Muscle of back (tissue), 13 donors: ENCODE measurements at places on chromosomes 7 and 10.
A peak's percentile ranks its signal among the peaks of the same experiment; 100 is the strongest.

DNA sequence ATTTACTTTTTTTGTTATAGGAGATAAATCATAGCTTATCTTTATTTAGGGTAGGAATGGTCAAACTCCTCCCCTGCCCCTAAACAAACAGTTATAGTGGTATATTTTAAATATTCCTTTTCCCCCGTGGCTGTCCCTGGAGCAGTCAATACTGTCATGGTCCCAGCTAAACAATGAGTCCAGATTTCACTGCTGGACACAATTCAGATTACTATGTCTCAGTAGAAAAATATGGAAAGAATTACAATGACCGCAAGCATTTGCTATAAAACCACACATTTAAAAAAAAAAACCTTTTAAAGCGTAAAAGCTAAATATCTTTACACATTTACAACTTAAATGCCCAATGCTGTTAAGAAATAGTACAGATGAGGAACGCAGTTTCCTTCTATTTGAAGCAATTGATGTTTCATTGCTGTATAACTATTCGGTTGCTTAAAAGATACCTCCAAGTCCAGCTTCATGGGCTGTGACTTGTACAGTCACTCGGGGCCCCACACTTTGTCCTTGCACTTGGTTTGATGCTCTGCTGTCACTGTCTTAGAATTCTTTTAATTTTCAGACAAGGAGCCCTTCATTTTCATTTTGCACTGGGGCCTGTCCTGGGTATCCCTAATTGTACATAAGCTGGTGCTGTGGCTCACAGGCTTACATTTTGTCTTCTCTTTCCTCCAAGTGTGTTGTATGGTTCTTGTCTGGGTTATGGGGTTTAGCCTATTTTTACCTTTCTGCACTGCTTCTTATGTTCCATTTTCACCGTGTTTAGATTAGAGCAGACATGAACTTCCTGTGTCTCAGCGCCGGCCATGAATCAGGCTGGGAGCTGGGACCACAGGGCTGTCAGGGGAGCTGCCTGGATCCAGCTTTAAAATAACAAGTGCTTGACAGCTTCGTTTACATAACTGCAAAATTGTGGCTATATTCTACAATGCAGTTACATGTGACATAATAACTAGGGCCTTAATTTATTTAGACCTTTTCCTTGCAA, 530.2 kb upstream of the FZD8 start:
- peak; percentile 64 for DNase-seq

GRCh38 chr7:3861386-3861785, 560.3 kb downstream of the SDK1 start:
- DNase-seq: peak; percentile 15

DNA sequence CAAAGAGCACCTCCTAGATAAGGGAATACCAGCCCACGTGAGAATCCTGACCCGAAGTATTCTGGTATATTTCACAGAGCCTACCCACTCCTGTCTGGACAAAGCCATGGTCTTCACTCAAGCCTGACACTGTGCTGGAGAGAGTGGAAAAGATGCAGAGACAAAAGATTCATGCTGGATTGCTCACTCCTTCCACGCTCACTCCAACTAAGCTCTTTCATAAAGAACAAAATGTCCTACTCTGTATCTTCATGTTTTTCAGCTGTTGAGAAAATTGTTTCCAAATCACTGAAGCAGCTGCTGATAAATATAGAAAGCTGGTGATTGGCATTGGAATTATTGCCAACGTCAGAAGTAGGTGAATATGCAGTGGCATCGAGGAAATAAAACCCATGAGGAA, 106.0 kb downstream of the ABLIM1 start:
- no peak for DNase-seq

DNA sequence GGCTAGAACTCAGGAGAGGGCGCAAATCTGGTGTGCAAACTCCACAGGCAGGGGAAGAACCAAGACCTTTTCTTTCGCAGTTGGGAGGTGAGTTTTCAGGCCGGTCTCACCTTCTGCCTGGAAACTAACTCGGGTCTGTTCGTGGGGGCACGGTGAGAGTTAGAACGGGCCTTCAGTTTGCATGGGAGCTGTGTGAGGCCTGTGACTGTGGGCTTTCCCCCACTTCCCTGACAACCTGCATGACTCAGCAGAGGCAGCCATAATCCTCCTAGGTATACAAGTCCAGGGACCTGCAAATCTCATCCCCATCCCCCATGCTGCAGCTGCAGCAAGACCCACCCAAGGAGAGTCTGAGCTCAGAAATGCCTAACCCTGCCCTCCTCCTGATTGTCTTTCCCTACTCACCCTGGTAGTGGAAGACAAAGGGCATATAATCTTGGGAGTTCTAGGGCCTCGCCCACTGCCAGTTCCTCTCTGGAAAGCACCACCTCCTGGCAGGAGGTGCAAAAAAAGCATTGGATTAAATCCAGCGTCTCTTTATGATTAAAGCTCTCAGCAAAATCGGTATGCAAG, 194.9 kb upstream of the ETV1 start:
- DNase-seq: no peak

GRCh38 chr7:70052691-70053090, 454.4 kb downstream of the AUTS2 start:
- DNase-seq: no peak

DNA sequence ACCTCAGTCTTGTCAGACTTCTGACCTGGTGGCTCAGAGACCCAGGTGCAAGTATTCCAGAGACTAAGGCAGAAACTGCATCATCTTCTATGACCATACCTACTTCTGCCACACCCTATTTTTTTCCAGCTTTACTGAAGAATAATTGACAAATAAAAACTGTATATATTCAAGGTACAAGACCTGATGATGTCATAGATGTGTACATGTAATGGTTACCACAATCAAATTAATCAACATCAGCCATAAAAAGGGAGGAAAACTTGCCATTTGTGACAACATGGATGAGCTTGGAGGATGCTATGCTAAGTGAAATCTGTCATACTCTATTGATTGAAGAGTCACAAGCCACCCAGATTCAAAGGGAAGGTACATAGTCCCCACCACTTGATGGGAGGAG, 815.6 kb downstream of the SORCS1 start:
- DNase-seq: no peak
